ENCODE measurements at places on chromosomes 4 and X.

GRCh38 chr4:120821977-120822376 is 100.5 kb downstream of the PRDM5 start:
- no peak for DNase-seq

DNA sequence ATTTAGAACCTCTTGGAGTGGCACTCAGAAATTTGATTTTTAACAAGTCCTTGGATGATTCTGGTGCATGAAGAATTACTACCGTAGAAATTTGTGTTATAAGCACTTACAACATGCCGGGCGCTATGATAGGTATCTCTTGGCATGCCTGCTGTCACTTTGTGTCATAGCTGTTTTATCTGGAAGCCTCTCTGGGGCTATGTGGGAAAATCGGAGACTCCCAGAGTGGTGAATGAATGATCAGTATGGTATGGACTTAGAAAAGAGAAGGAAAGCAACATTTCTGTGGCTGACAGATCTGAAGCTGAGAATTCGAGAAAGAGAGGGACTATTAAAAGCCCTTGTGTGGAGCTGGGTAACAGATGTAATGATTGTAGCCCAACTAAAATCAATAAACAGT is 177.4 kb upstream of the MAMLD1 start:
- no peak for DNase-seq

- no peak for DNase-seq
These were observed 46.6 kb upstream of the SHISA3 start for GRCh38 chr4:42350611-42351182.

DNA sequence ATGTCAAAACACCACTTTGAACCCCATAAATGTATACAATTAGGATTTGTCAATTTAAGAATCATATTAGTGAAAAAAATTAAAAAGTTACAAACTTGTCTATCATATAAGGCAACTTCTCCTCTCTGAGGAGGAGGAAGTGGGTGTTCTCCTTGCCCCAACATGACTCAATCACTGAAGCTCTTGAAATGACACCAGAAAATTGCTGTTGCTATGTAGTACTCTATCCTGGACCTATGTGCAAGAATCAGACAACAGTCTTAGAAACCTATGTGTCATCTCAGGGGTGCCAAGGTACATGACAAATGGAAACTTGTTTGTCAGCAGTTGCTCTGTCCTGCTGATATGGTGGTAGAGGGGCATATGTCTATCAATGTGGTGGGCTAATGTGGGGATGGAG is 47.7 kb downstream of the HMGB3 start:
- DNase-seq: no peak

Measured in stimulated activated CD4-positive, alpha-beta T cell treated with anti-CD3 and anti-CD28 coated beads, Interleukin-4, amount 100 ng/mL, for 48 hours (primary cell).